Activated gamma-delta T cell treated with Interleukin-2 at 50 U/mL for 16 hours (primary cell): ENCODE measurements at places on chromosomes 5 and 9.
A peak's percentile ranks its signal among the peaks of the same experiment; 100 is the strongest.

DNA sequence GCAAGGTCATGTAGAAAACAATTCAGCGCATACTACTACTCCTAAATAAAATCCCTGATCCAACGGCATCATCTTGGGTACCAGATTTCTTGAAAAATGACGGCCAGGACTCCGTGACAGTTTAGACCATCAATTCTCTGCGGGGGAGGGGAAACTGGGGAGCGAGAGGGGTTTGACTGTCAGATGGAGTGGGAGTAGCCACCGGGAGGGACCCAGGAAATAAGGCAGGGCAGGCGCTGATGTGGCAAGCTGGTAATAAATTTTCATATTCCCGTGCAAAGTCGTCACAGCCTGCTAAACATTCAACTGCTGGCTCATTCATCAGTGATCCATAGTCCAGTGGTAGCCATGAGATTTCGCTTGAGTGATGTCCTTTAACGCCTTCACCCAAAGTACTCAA, 457 bp upstream of the CDH18 start:
- no peak for DNase-seq

GRCh38 chr5:75648712-75649111, 37.5 kb downstream of the ANKDD1B start:
- DNase-seq, result no peak

GRCh38 chr5:71697967-71698366, 21.1 kb upstream of the CARTPT start:
- no peak for DNase-seq

- DNase-seq, result no peak
Observed at GRCh38 chr5:135830876-135831275, 3.6 kb upstream of the SLC25A48 start.

DNA sequence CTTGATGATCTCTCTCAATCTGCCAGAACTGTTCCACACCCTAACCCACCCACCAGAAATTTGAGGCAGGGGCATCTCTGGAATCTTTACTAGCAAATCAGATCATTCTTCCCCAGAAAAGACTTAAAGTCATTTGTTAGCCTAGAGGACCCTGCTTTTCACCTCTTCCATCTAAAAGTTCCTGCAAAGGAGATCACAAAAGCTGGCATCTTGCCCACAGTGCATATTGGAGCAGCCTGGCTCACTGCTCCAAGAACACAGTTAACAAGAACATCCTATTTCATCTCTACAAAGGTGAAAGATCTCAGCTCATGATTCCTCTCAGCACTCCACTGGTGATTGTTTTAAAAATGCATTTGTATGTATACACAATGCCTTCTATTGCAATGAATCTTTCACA, 36.3 kb downstream of the GABRP start:
- no peak for DNase-seq

DNA sequence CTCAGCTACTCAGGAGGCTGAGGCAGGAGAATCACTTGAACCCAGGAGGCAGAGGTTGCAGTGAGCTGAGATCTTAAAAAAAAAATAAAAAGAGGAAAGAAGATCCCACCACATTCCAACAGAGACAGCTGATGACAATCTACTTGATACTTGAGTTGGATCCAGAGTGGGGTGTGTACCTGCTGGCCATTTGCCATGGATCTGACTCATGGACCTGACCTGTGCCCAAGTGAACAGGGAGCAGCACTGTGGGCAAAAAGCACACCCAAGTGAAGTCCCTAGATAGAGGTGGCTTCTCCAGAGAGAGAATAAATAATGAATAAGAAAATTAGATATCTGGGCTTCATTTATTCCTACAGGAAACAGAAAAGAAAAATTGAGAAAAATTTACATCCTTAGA, 81.2 kb upstream of the MIER3 start:
- DNase-seq, result no peak

DNA sequence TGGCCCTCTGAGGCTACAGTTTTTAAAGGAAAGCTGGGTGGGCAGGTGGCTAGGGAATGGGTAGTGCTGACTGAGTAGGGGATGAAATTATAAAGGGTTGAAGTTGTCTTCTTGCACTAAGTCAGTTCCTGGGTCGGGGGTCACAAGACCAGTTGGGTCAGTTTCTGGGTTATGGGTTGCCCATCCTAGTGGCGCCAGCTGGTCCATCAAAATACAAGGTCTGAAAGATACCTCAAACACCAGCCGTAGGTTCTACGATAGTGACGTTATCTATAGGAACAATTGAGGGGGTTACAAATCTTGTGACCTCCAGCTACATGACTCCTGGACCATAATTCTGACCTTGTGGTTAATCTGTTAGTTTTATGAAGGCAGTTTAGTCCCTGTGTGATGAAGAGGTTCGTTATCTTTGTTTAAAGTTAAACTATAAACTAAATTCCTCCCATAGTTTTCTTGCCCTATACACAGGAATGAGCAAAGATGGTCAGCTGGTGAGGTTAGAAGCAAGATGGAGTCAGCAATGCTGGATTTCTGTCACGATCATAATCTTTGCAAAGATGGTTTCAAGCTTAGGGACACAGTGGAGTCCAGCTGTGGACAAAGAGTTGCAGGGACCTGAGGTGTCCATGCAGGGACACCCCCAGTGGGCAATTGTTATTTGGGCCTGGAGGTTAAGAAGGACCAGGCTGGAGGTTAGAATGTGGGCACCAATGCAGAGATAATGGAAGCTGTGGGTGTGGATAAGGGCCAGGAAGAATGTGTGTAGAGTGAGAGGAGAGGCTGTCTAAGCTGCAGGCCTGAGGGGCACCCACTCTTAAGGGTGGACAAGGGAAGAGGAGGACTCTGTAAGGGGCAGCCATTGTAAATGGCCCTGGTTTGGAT, 14.0 kb upstream of the CREBRF start:
- no peak for DNase-seq

DNA sequence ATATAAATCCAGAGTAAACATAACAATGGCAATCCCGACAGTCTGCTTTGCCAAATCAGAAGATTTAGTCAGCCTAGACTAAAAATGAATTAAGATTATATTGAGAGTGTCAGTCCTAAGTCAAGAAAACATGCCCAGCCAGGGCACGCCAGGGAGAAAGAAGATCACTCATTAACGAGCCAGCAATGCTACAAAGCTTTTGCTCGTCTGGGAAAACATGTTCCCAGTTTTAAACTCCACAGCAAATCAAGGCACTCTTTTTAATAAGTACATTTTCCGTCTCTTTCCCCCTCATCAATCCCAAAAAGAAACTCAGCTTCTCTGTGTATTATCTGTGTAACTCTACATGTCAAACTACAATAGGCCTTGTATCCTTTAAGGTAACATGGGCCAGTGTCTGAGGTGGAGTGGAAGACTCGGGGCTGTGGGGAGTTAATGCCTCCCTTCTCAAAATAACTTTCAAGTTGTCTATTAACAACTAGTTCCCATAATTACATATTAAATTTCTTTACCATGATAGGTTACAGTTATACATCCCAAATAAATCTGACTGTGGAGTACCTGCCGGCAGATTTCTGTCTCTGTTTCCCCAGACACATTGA, 40.9 kb downstream of the NFIB start:
- no peak for DNase-seq

GRCh38 chr9:28961623-28962022, 1388.3 kb upstream of the C9orf72 start:
- DNase-seq, result no peak

- no peak for DNase-seq
Observed at GRCh38 chr5:145983446-145983845, 47.1 kb downstream of the SH3RF2 start.

DNA sequence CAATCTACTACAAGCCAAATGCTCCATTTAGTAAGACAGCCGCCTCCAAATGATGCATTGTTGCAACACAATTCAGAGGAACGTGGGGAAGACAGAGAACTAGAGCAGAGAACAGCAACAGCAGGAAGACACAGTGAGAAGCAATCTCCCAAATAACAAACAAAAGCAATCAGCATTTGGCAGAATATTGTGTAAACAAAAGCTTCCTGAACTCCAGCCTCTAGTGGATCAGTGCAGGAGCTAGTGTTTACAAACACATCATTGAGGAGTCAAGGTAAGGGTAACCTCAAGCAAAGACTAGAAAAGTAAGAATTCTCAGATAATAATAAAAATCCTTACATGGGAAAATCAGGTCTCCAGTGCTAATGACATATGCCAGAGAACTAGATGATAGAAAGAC, 20.6 kb downstream of the FST start:
- DNase-seq, result no peak

- no peak for DNase-seq
Observed at GRCh38 chr5:109695005-109695926, 5.5 kb downstream of the MAN2A1 start.

DNA sequence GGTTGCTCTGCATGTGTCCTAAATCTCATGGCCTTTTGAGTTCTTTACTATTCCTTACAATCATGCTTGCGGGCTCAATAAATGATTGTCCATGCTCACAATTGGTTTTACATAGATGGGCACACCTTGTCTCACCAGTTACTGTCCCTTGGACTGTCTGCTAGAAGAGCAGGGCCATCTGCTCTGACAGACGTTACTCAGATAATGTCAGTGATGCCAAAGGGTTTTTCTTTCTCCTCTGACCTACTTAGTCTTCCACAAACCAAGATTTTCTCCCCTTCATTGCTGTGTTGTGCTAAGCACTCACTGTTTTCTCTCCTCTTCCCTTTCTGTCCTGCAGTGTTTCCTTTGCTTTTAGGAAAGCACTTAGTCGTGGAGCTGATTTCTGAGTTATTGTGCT, 562.3 kb downstream of the KIF4B start:
- DNase-seq, result no peak

DNA sequence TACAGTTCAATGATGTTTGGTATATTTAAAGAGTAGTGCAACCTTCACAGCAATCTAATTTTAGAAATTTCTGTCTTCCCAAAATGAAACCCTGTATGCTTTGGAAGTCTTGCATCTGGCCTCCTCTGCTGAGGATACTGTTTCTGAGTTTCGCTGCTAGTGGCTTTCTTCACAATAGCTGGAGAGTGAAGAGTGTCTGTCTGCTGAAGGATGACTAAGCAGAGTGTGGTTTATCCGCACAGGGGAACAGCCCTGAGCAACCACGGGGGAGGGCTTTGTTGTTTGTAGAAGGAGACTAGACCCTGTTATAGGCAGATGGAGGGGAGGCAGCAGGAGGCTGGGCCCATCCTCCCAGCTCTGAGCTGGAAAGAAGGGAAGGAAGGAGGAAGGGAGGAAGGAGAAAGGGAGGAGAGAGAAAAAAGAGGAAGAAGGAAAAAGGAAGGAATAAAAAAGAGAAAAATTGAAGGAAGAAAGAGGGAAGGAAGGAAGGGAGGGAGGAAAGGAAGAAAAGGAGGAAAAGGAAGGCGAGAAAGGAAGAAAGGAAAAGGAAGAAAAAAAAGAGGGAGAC, 10.5 kb upstream of the IRX2 start:
- DNase-seq, result no peak

GRCh38 chr5:141637767-141638419, 1.1 kb downstream of the RELL2 start:
- peak; percentile 52 for DNase-seq

DNA sequence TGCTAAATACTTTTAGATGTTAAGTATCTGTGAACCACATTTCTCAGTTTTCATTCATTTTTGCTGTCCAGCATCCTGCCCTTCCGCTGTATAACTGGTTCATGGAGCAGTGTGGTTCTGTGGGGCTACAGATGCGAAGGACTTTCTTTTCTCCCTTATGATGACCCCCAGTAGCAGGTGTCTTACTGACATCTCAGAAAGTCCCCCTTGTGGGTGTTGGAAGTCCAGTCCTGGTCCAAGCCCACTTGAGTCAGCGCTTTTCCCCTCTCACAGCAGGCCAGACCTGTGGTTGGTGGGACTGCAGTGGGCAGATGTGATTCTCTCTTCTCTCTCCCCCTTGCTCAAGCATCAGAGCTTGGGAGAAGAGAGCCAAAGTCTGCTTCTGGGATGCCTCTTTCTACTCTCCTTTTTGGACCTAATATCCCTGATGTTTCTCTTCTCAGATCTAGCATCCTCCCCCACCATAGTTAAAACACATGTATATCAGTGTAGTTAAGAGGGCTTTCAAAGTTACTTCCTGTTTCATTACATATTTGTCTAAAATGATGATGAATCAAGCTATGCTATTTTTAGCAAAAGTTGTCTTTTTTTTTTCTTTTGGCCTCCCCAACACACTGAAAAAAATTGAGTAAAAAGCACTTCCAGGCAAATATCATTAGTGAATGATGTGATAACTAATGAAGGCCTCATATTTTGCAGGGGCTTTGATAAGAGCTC, 119.5 kb upstream of the ZNF618 start:
- no peak for DNase-seq

DNA sequence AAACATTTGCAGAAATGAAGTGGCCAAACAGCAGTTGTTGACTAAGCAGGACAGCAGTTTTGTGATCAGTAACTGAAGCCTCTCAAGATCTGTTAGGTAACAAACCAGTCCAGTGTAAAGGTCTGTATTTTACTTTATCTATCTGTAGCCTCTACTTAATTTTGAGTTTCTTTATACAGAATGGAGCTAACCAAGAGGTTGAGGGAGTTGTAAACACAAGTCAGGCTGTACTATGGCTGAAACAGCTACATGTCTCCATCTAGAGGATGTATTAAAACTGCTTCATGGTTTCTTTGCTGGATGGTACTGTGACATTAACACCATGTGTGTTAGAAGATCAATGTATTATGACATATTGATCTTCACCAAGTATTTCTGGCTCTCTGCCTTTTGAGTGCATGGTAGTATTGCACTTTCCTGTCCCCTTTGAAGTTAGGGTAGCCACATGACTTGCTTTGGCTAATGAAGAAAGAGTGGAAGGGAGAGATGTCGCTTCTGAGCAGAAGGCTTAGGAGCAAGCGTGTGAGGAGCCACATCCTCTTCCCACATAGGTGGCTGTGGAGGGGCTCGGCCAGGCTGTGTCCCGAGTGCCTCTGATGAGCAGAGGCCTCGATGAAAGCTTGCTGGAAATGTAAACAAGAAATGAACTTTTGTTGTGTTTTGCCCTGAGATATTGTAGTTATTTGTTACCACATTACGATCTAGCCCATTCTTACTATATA, 105.6 kb upstream of the PCA3 start:
- DNase-seq, result no peak

DNA sequence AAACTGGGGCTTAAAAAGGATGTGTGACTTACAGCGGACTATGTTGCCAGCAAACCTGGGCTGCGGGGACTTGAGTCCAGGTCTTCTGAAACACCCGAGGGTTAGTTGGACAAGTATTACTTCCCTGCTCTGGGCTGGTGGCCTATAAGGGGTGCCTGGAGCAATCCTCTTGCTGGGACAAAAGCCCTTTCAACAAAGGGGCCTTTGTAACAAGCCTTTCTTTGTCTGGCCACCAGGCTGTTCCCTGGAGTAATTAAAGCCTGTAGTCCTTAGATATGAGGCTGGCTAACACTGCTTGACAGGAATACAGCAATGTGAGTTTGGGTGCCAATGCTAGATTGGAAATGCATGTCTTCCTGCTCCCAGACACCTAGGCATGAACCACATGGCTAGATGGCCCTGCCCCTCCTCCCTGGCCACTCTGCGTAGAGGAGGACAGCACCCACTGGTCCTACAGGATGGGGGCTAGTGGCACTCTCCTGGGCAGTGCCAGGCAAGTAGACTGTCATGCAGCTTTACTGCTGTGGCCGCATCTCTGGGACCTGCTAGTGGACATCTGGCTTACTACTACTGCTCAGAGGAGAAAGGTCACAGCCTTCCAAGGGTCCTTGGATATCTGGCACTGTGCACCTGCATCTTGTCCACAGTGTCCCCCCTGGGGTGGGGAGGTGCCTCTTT, 343.1 kb downstream of the ZSWIM6 start:
- no peak for DNase-seq

- DNase-seq, result no peak
Observed at GRCh38 chr9:99425923-99426842, 204.1 kb downstream of the SEC61B start.

- DNase-seq, result no peak
Observed at GRCh38 chr5:3122216-3122615, 370.7 kb upstream of the IRX2 start.
